ENCODE measurements at places on chromosomes 13 and 19.

DNA sequence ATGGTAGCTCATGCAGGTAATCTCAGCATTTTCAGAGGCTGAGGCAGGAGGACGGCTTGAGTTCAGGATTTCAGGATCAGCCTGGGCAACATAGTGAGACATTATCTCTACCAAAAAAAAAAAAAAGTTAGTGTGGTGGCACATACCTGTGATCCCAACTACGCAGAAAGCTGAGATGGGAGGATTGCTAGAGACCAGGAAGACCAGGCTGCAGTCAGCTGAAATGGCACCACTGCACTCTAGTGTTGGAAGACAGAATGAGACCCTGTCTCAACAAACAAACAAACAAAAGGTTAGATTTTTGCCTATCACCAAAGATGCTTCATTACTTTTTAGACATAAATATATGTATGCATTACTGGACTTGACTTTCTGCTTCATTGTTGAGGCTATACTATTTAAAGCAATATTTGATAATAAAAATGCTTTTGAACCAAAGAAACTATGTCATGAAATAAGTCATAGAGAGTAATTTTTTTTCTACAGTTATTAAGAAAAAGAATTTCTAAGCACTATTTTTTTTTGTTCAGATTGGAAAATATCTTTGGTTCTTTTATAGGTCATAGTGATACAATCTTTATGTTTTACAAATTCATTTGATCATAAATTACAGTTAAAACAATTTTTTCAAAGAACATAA, 1180.1 kb upstream of the ATXN8OS start:
- DNase-seq: peak; percentile 4

- DNase-seq: no peak
These were observed 49.9 kb downstream of the ZNF787 start for GRCh38 chr19:56071151-56071550.

GRCh38 chr13:21541980-21542379, 62.0 kb downstream of the MICU2 start:
- DNase-seq: no peak

DNA sequence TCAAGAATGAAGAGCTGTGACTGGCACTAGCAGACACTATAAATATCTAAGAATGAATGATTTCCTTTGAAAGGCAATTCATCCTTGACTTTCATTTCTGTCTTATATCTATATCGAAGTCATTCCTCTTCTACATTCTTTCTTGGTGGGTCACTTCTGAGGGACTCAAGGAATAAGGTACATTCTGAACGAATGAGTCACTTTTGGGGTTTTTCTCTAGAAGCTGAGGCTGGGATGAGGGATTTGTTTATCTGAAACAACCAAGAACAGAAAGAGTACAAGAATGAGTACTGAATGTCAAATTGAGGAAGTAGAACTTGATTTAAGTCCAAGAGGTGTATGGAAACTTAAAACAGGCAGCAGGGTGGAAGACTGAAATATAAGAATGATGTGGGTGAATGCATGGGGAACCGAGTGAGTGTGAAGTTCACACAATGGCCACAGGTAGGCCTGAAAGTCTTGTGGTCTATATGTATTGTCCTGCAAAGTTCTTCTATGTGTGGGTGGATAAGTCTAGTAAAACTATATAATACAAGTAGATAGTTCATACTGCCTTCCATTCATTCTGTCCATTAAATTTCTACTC, 343.9 kb downstream of the OXGR1 start:
- peak; percentile 82 for DNase-seq

- DNase-seq: peak; percentile 65
These were observed 512 bp upstream of the ZNF93 start for GRCh38 chr19:19900139-19900728.

DNA sequence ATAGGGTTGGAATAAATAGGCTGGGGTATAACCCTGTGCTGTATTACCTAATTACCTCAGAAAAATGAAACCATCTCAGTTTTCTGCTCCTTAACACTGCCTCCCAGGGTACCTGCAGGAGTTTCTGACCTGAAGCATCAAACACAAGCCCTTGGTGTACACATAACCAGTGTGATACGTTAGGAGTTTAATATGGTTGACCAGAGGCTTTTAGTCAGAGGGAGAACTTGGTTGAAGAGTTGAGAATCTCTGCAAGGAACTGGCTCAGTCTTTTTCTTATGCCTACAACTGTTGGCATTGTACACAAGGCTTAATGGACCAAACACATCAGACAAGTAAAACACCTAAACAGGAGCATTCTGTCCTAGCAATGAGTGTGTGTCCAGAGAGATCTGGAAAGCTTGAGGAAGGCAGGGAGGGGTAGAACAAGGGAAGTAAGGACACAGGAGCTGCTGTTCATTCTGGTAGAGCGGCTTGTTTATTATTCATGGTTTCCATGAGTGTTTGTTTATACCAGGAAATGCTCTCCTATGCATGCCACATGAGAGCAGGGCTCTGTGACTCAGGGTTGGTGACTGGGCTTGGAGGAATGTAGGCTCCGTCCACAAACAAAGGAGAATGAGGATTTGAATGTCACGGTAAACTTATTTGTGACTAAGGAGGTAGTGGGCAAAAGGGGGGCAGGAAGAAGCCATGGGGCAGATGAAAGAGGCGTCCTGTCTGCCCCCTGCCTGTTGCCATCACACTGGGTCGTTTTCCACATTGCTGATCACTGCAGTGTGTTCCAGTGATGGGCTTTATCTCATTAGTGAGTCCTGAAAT, 11.9 kb upstream of the SPATA13 start:
- DNase-seq: peak; percentile 97

- no peak for DNase-seq
These were observed 8.6 kb downstream of the TNFAIP8L1 start for GRCh38 chr19:4647676-4648644.

DNA sequence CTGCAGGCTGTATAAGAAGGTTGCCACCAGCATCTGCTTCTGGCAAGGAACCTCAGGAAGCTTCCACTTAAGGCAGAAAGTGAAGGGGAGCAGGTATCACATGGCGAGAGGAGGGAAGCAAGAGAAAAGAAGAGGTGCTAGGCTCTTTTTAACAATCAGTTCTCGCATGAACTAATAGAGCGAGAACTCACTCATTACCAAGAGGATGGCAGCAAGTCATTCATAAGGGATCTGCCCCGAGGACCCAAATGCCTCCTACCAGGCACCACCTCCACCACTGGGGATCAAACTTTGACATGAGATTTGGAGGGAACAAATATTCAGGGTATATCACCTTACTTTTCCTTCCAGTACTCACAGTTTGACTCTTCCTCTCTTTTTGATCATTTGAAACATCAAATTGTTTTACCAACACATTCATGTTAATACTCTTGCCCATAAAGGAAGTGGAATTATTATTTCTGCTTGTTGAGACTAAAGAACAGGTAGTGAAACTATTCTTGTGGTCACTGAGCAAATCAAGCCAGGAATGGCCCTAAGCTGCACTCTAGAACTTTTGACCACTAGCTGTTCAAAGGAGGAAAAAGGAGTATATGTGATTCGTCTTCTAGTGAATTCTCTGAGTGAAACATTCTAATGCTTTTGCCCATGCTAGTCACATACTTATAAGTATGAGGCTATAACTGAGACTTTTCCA, 45.0 kb downstream of the LACC1 start:
- no peak for DNase-seq

DNA sequence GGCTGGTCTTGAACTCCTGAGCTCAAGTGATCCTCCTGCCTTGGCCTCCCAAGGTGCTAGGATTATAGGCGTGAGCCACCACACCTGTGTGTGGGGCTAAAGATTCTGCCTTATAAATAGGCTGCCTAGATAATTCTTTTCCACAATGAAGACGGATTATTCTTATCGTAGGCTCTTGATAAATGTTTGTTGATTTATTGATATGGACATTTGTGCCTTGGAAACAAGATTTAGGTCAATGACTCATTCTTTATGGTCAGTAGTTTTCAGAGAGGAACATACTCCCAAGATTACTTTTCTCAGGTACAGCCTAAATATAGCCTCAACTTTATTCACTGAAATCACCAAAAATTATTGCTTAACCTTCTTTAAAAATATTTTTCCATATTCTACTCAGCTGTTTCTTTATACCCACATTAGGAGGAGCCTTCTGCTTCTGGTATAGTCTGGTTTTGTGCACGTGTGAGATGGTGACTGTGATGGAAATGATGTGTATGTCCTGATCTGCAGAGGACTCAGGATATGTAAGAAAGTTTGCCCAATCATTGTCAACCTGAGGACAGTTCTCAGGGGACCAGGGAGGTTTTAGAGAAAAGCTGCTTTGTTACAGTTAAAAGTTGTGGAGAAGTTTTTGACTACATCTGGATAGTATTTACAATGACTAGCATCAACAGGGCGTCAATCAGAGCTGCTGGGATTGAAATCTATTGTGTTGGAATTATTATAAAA, 208.9 kb downstream of the DNAJC15 start:
- DNase-seq: no peak

DNA sequence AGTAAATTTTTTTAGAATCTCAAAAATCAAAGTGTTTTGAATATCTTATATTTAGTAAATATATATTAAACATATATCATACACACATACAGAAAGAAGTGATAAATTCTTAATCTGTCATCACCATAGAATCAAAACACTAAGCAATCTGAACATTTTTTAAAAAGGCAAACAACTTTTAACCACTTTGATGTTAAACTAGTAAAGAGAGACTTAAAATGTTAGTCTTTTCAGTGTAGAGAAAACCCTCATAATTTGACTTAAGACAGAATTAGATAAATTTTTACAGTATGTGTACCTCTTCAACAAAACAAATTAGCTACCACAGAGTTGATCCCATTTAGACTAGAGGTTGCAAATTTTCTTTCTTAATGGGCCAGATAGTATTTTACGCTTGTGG, 13.4 kb downstream of the SUPT20H start:
- no peak for DNase-seq

DNA sequence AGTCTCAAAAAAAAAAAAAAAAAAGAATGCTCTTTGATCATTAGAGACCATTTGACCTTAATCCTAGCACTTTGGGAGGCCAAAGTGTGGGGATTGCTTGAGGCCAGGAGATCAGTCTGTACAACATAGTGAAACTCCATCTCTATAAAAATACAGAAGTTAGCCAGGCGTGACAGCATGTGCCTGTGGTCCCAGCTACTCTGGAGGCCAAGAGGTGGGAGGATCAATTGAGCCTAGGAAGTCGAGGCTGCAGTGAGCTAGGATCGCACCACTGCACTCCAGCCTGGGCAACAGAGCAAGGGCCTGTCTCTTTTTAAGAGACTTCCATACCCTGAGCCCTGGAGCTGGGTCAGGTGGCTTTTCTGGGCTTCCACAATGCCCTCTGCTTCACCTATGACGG, 11.5 kb upstream of the COLGALT1 start:
- no peak for DNase-seq

DNA sequence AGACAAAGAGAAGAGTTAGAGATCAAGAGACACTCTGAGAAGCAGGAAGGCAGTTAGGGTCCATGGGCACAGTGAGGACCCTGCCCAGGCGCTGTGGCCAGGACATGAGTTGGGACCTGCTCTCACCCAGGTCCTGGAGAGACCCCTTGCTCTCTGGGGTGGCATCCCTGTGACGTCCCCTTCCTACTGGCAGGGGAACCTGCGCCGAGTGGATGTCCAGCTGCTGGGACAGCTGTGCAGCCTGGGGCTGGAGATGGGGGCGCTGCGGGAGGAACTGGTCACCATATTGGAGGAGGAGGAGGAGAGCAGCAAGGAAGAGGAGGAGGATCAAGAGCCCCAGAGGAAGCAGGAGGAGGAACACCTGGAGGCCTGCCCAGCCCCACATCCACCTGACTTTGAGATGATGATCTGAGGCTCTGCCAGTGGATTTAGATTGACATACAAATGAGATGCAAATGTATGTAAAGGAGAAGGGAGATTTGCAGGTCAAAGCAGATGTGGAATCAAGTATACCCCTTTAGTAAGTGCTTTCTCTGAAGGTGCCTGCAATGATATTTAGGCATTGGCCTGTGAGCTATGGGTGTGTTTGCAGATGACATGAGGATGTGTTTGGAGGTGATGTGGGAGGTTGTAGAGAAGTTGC, 978 bp downstream of the ERICH4 start:
- no peak for DNase-seq

DNA sequence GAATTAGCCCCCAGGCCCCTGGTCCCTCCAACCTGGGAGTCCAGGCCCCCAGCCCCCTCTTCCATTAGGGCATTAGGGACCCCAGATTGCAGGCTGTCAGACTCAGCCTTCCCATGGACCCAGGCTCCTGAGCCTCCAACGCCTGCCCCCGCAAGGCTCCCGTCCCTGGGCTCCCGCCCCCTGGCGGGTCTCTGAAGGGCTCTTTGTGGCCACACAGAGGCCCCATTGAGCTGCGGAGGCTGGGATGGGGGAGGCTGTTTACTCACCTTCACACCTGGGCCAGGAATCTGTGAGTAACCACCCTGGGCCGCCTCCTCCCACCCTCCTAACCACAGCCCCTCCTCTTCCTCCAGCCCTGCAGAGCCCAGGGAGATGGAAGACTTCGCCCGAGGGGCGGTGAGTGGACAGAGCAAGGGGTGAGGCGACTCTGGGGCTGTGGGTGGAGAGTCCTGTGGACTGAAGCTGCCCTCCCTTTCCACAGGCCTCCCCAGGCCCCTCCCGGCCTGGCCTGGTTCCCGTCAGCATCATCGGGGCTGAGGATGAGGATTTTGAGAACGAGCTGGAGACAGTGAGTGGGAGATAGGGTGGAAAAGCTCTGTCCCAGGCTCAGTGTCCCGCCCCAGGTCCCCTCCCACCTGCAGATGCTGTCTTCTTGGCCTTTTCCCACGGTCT, 4.9 kb downstream of the ARHGEF1 start:
- DNase-seq: peak; percentile 86

- DNase-seq: no peak
These were observed 2.8 kb upstream of the SLC27A5 start for GRCh38 chr19:58514564-58515022.

- no peak for DNase-seq
These were observed 24.0 kb downstream of the ZSWIM4 start for GRCh38 chr19:13819238-13819637.

DNA sequence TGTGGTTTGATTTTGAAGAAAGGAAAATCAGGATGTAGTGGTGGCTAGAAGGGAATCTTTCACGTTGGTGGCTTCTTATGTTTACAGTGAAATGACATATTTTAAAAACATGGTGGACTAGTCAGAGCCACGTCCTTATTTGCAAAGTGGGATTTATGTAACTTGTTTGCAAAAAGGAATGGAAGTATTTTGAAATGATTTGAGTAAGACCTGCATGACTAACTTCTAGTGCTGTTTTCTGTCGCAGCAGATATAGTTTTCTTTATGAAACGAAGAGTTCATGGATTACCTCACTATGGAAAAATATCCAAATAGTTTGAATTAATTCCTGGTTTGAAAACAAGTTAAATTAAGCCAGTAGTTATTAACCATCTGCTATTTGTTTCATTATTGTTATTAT, 476.5 kb downstream of the MYO16 start:
- DNase-seq: no peak

- DNase-seq: no peak
These were observed 53.3 kb downstream of the RNF6 start for GRCh38 chr13:26168835-26169234.

GRCh38 chr19:3121396-3121795, 14.4 kb upstream of the GNA15 start:
- DNase-seq: no peak

DNA sequence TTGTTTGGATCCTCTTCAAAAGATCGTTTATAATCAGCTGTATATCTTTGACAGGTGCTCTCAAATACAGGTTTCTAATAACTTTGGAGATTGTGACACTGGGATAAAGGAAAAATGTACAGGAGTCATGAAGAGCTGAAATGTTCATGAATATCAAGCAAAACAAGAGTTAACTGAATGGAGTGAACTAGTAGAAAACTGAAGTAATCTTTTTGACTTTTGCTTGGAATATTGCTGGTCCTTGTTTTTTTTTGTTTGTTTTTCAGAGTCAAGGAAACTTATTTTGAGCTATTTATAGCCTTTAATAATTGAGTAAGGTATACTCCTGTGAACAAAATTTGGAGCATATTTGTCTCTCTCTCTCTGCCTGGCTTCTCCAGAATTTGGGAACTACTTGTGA, 25.3 kb downstream of the MED4 start:
- DNase-seq: no peak
